CD4-positive, alpha-beta T cell treated with Interleukin-4 for 4 hours (primary cell): ENCODE measurements at places on chromosomes 12 and 14.

DNA sequence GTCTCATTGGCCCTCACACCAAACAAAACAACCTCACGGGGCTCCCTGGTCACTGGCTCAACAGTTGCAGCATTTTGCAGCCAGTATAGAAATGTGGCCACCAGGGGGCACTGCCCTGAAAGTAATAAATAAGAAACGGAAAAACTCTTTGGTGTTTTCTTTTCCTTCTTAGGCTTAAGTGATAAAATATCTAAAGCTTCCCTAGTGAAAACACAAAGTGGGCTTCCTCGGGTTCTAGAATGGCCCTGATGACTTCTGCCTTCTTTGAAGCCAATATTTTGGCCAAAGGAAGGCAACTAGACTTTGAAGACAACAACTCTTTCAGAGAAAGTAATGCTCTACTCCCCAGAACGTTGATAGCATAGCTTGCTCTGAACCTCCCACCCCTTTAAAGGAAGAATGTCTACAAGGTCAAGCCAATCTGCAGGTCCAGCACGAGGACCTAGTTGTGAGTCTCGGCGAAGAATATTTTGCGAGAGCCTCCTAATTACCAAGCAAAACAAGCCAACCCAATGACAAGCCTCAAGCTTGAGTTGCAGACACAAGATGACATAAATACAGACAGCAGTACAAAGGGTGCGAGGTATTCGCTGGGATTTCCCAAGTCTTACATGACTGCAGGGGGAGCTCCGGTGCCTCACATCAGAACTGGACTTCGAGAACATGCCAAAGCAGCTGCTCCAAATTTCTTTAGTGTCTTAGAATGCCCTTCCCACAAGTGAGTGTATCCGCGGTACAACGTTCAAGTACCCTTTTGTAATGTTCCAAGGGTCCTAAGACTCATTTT is 2.6 kb downstream of the ITPK1 start:
- DNase-seq, result peak; percentile 77

GRCh38 chr14:64501411-64502171 is 2.0 kb downstream of the ZBTB25 start:
- peak; percentile 48 for DNase-seq

DNA sequence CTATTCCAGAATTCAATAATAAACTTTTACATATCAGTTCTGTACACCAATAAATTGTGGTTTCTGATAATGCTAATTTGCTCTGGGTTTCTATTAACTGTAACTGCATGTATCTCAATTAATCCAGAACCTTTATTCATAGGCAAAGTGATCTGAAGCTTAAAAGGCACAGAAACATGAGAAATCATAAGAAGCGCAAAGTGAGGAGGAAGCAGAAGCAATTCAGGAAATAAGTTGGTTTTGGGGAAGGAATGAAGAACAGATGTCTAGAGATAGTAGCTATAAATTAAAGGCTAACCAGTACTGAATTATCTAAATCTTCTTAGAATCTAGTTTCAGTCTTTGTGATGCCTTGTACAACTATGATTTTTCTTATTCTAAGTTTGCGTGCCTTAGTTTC is 24.6 kb downstream of the KERA start:
- DNase-seq, result no peak

DNA sequence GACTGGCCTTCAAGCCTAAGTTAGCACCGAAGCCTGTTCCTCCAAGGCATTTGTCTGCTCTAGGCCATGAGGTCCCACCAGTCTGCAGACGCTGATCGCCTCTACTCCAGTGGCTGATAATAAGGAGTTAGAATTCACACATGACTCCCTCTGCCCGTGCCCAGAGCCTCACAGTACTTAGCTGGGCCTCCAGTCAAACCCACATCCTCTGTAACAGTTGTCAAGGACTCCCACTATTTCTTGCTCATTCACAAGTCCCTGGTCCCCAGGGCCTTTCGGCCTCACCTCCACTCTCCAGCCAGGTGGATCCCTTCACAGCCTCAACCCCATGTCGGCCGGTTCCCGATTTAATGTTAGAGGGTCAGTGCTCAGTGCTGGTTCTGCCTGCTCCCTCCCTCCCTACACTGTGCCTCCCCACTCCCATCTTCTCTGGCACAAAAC is 6.3 kb upstream of the KRT5 start:
- peak; percentile 8 for DNase-seq

DNA sequence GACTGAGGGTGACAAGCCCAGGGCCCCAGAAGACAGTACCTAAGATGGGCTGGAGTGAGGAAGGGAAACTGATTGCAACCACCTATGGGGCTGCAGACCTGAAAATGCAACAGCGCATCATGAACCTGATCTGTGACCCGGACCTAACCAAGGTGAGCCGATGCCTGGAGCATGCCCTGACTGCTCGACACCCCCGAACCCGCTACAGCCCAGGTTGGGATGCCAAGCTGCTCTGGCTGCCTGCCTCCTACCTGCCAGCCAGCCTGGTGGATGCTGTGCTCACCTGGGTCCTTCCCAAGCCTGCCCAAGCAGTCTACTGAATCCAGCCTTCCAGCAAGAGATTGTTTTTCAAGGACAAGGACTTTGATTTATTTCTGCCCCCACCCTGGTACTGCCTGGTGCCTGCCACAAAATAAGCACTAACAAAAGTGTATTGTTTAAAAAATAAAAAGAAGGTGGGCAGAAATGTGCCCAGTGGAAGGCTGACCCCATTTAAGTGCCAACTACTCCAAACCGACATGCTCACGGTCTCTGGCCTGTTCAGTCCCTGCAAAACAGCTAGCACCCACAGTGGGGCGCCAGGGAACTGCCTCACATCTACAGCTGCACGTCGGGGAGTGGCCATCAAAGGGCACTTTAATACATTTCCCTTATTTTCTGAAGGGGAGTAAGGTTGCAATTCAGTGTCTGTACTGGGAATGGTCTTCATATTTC is 4.2 kb downstream of the RDH5 start:
- DNase-seq, result peak; percentile 66

GRCh38 chr12:58530742-58531062 is 389.6 kb downstream of the LRIG3 start:
- no peak for DNase-seq

- DNase-seq, result no peak
These were observed 14.9 kb downstream of the HCAR2 start for GRCh38 chr12:122688291-122688690.

DNA sequence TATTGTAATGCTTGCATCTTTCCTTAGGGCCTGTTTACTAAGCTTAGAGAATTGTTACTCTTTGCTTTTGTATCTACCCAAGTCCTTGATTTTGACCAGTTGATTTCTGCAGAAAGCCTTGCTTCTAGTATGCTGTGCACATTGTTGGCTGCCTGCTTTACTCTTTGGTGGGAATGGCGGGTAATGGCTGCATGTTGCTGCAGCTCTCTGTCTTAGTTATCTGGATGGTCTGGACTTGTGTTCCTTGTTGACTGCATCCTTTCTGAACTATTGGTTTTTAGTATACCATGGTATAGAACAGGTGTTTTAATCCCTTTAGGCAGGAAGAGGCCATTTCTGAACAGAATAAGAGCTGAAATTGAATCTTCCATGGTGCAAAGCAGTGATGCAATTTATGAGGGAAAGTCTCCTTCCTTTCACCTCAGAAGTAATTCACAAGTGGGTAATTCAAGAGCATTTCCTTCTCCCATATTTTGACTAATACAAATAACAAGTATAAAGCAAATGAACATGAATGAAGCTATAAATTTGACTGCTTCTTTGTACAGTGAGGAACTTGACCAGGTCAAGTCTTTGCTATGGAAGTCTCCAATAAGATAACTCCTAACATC is 466.4 kb downstream of the NPAS3 start:
- DNase-seq, result no peak

GRCh38 chr12:43094886-43095575 is 457.0 kb downstream of the ADAMTS20 start:
- no peak for DNase-seq

- no peak for DNase-seq
These were observed 30.4 kb downstream of the RTL1 start for GRCh38 chr14:100873096-100873482.

GRCh38 chr12:42686514-42687172 is 97.1 kb upstream of the PRICKLE1 start:
- DNase-seq, result no peak

- no peak for DNase-seq
These were observed 6.4 kb downstream of the SLC15A4 start for GRCh38 chr12:128817111-128818015.

DNA sequence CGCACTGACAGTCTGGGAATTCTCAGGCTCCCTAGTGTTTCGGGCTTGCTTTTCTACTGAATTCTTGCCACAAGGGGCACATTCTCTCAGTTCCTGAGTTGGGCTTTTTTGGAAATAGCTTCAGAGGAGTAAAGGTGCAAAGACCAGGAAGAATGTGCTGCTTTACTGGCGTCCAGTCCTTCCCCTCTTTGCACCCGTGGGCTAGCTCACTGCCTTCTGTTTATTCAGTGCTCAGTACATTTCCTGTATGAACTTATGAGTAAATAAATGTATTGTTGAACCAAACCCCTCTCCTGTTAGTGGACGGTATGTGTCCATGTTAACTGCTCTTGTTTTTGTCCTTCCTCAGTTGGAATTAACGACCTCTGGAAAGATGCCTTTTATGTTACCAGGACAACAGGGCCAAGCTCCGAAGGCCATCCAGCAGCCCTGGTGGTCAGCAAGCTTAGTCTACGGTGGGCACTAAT is 24.0 kb downstream of the GSG1 start:
- no peak for DNase-seq

- no peak for DNase-seq
These were observed 92.5 kb downstream of the DPF3 start for GRCh38 chr14:72801381-72801812.

DNA sequence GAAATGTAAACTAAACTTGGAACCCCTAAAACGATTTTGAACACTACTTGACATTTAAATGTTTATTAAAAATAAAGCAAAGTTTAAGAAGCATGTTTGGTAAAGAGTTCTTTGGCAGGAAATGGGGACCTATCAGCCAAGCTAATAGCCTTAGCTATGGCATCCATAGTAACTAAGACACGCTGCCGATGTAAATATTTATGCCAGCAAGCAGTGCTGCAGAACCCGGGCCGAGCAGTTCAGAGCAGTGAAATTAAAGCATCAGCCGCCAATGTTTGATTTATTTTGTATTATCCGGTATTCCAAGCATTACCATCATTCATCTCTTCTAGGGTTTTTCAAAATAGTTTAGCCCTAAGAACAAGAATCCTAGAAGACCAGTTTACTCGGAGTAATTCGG is 61.6 kb downstream of the PPP2R5C start:
- DNase-seq, result peak; percentile 78

GRCh38 chr14:36361210-36361853 is 40.9 kb upstream of the MBIP start:
- no peak for DNase-seq

GRCh38 chr12:25135531-25136154 is 59.3 kb downstream of the DNAI7 start:
- DNase-seq, result no peak

DNA sequence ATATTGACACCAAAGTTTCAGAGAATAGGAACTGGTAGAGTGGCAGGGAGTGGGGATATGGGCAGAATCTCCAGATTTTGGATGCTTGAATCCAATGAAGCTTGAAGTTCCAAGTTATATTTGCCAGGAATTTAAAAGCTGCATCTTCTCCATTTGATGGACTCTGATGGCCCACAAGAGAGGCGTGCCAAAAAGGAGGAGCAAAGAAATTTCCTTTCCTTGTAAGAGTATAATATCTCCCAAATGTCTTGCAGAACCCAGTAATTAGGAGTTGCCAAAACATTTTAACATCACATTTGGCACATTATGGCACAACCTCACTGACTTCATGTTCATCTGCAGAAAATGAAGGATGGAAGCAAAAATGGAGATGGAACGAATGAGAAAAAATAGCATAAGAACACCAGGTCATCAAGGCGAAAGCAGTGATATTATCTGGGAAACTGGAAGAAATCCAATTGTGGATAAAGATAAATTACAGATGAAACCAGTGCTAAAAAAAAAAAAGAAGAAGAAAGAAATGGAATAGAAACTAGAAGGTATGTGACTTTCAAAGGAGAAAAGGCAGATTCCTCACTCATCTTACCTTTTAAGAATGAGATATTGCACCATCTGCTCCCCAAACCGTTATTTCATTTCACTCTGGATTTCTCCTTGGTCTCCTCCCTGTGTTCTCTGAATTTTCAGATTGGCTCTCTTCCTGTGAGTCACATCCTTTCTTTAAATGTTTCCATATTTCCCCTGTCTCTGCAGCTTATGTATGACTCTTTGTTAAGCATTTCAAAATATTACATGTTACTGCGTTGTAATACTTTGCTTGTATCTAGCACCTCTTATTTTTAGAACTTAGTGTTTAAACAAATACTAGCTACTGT is 13.5 kb upstream of the FLRT2 start:
- DNase-seq, result no peak

- DNase-seq, result no peak
These were observed 186.6 kb downstream of the PAX9 start for GRCh38 chr14:36848213-36848612.

- DNase-seq, result no peak
These were observed 96.1 kb downstream of the TMX1 start for GRCh38 chr14:51335961-51336723.

- DNase-seq, result no peak
These were observed 5.6 kb downstream of the TBPL2 start for GRCh38 chr14:55434805-55435174.

DNA sequence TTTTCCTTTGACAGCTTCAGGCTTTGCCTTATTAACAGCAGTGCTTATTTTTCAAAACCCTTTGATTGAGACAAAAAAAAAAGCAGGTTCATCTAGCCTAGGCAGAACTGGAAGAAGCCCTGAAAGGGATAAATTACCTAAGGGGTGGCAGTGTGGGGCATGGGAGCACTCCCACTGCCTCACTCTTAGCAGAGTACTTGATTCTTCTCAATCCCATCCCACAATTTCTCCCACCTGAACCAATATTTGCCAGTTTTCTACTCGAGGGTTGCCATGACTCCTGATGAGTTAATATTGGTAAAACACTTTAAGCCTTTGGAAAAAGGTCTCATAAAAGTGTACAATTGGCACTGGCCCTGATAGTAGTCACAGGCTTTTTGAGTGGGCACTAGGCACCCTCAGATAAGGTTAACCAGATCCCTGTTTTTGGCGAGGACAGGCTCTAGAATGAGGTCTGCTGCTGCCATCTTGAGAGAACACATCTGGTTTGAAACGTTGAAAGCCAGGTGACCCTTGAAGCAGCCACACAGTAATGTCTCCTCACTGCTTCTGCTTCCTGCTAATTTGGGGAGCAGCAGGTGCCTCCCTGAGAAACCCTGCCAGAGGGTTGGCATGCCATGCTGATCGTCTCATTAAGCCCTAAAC is 320.0 kb downstream of the RAD51B start:
- no peak for DNase-seq

DNA sequence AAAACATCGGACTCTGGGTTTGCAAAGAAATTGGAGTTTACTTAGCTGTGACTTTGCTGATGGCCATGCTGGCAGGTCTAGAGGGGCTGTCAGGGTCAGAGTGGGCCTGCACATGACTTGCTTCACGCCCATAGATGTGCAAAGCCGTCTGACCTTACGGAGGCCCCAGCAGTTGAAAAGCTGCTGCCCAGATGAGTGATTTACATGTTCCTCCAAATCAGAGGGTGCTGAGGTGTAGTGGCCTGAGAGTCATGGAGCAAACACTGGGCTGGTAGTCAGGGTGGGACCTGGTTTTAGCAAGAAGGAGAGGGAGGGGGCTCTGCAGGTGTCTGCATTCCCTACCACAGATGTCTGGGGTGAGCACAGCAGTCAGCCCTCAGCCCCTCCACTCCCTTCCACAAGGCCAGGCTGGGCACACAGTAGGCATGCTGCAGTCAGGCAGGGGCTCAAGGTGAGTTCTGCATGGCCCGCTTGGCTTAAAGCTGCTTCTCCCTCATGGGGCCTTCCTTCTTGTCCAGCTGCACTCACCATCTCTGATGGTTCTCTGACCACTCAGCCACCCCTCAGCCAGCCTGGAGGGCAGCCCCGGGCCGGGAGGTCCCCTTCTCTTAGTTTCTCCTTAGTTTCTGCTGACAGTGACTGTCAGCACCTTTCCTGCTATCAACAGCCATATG is 34.2 kb upstream of the EML1 start:
- no peak for DNase-seq
